Stimulated activated CD8-positive, alpha-beta memory T cell treated with anti-CD3 and anti-CD28 coated beads, Interleukin-12 subunit alpha, Interleukin-12 subunit beta, amount 100 ng/mL, for 4 hours (primary cell): ENCODE measurements at places on chromosomes 12 and 14.

DNA sequence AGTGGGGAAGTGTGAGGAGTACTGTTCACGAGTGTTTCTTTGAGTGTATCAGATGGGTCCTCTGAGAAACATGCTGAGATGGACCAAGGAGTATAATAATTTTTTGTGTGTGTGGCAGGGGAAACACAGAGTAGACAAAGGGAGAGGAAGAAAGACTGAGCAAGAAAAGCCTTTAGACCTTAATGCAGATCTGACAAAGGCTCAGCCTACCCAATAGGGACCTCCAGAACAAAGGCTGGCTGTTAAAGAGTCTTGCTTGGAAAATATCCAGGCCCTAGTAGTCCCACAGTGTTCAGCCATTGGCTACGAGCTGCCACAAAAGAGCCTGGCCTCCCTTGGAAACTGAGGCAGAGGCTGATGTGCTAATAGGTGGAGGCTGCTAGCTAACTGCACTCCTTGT, 13.5 kb downstream of the COQ5 start:
- DNase-seq: no peak

GRCh38 chr12:11814374-11814773, 164.9 kb downstream of the ETV6 start:
- DNase-seq: no peak

DNA sequence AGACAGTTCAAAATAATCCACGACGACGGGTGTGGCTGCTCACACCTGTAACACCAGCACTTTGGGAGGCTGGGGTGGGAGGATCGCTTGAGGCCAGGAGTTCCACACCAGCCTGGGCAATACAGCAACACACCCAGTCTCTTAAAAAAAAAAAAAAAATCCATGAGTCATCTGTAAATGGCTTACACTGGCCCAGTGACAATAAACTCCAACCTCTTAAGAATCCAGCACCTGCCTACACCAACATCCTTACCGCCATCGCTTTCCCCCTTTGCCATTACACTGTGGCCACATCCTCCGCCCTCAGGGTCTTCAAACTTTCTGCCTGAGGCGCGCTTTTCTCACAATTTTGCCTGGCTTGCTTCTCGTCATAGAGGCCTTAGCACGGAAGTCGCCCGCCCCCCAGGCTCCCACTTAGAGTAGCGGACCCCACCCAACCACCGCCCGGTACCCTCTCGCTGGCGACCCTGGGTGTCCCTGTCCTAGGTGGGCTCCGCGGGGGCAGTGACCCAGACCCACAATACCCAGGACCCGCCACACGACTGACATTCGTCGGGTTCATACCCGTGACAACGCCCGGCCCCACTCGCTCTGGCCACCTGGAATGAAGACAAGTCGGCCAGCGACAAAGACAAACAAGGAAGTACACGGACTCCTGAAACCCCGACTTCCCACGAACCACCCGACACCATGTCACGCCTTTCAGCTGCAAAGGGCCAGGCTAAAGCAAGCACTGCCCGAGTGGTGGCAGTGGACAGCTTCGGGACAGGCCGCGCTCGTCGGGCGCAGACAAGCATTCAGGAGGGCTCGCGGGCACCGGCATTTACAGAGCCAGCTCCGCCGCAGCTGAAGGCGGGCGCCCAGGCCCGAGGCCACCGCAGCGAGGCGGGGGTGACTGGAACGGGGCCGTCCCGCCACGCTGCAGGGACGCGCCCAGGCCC, 636 bp downstream of the GOLGA3 start:
- no peak for DNase-seq

DNA sequence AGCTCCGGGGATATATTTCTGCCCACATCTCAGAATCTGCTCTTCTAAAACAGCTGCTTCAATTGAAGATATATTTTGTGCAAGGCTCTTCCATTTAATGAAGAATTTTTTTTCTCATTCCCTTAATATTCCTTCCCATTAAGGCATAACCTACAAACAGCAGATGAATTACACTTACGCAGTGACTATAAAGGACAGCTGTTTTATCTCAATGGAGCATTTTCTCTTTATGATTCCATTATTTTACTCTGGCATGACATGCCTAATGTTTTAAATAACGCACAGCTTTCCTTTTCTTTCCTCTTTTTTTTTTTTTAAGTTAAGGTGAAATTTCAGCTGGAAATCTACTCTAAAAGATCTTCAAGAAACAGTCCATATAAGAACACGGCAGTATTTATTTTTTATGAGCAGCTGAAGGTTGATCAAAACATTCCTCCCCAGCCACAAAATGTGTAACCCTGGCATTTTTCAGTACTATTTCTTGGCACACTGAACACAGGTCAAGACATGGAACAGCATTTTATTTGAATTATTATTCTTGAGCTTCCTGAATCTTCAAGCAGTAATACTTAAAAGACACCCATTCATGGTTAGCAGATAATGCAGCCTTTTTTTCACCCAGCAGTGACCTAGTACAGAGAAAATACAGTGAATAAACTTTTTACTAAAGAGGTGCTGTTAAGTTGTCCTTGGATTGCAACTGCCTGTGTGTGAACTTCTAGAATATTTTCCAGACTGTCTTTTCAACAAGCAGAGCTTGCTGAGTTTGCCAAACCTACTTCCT, 118.1 kb upstream of the FOXN3 start:
- no peak for DNase-seq

- no peak for DNase-seq
These were observed 20.7 kb downstream of the TSPAN9 start for GRCh38 chr12:3097836-3098235.

DNA sequence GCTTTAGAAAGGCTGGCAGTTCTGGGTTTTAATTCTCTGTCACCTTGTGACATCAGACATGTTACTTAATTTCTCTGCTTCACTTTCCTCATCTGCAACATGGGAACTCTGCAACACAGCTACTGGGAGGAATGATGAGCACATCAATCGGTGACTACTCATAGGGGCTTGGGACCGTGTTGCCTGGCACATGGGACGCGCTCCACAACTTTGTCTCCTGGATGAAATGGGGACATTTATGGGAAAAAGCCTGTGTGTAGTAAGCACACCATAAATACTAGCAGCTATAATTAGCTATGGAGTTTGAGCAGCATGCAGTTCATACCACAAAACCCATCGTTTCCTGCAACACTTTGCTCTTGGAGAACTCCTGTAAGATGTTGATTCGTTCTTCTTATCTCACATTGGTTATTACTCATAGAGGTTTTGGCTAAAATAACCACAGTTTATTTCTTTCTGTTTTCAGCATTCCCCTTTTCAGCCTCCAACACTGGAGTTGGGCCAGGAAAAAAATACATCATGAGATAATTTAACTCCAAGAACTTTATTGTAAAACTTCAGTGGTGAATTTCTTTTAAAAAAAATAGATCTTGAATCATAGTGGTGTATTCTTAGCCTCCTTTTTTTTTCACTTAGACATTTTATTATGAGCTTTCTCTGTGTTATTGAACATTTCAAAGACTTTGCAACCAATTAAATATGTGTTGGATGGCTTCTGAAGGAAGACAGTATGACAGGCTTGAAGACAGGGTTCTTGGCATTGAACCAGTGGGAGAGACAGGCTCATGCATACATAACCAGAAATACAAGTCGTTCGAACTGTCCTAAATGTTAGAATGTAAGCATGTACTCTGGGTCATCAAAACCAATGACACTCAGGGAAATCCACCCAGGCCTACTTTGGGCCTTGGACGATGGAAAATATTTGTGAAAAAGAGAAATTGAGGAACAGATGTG, 72.7 kb downstream of the RIN3 start:
- DNase-seq: no peak
